Omental fat pad (tissue), 4 donors: ENCODE measurements at places on chromosomes 1 and 21.

GRCh38 chr1:207619871-207620542 lies 24.9 kb upstream of the CR1L start:
- DNase-seq: no peak

DNA sequence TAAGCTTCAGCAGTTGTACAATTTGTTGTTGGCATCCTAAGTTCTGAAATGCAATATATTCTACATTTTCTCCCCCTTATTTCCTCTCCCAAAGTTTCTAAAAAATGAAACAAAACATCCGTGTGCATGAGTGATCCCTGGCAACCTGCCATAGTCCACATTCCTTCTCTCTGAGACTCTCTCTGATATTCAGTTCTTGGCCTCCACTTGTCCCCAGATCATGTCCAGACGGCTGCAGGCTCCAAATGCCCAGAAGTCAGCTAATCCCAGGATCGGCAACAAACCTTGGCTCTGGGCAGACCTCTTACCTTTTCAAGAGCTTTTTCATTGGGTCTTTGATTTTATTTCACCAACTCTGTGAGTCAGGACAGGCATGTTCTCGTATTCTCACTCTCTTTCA lies 187.8 kb downstream of the ETS2 start:
- peak; percentile 54 for DNase-seq

GRCh38 chr1:221736714-221737113 lies 5.2 kb downstream of the DUSP10 start:
- DNase-seq: no peak

DNA sequence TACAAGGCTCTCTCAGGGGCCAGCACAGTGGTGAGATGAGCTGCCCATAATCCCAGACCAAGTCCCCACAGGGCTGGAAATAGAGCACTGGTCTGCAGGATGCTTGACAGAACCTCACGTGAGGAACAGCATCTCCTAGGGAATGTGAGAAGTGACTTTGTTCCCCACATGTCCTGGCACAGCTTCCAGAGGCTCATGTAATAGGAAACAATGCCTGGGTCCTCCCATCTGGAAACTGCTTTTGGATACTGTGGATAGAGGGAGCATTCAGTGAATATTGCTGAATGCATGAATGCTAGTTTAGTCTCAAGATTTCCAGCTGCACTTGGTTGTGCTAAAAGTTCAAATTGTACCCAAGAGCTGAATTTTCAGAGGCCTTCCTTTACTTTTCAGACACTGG lies 146.2 kb downstream of the TNR start:
- no peak for DNase-seq

- DNase-seq: no peak
Observed at GRCh38 chr1:27574871-27575831, 28.8 kb downstream of the AHDC1 start.
